ENCODE measurements at places on chromosomes 3 and 15. TPM values are rescaled to one million over a fixed set of nuclear protein-coding genes. Genes with fewer than 3 reads are reported as not detected.

The CCR3 gene
- total RNA-seq, result not detected

The GPX1 gene
- total RNA-seq, result 165 TPM

The DOCK3 gene
- 5.0 TPM for total RNA-seq

The IMPDH2 gene
- total RNA-seq, result 261 TPM

The ZNF502 gene
- not detected for total RNA-seq

DNA sequence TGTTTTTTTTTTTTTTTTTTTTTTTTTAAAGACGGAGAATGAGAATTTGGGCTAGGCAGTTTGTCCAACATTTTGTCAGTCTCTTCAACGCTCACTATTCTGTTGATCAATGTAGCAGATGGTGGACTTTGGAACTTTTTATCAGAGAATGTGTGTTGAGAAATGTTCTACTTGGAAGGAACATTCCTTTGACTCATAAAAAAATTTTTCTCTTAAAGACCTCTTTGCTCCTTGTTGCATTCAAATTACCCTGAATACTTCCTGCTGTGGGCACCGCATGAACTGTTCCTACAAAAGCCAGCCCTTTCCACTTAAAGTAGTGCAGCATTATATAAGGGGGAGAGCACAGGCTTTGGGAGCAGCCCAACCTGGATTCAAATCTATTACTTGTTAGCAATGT is 182.9 kb downstream of the AKAP13 start:
- DNase-seq, result no peak
